ENCODE measurements at places on chromosomes 5 and 9. TPM values are rescaled to one million over a fixed set of nuclear protein-coding genes. Genes with fewer than 3 reads are reported as not detected.

The FYB1 gene
- 0.03 TPM for total RNA-seq

The PCDHGA10 gene
- 8.3 TPM for total RNA-seq

The TNFSF8 gene
- total RNA-seq: not detected

The FAM114A2 gene
- 37.3 TPM for total RNA-seq

The REEP2 gene
- total RNA-seq: 11.2 TPM

The FOXD4L4 gene
- total RNA-seq: 0.20 TPM

The KIF4B gene
- total RNA-seq: under 0.01 TPM

The ZER1 gene
- 40.9 TPM for total RNA-seq

The NEUROG1 gene
- total RNA-seq: not detected

The HSPA5 gene
- 445 TPM for total RNA-seq
